ENCODE measurements at places on chromosomes 16 and 17.
A peak's percentile ranks its signal among the peaks of the same experiment; 100 is the strongest.

GRCh38 chr16:67996666-67997065 lies 2.6 kb downstream of the DPEP2 start:
- no peak for DNase-seq

GRCh38 chr17:72373910-72374741 lies 253.3 kb downstream of the SOX9 start:
- peak; percentile 33 for DNase-seq

- no peak for DNase-seq
These were observed 2.7 kb downstream of the WWOX start for GRCh38 chr16:78102122-78102660.

GRCh38 chr16:6643080-6643686 lies 689.5 kb upstream of the RBFOX1 start:
- DNase-seq = peak; percentile 57

DNA sequence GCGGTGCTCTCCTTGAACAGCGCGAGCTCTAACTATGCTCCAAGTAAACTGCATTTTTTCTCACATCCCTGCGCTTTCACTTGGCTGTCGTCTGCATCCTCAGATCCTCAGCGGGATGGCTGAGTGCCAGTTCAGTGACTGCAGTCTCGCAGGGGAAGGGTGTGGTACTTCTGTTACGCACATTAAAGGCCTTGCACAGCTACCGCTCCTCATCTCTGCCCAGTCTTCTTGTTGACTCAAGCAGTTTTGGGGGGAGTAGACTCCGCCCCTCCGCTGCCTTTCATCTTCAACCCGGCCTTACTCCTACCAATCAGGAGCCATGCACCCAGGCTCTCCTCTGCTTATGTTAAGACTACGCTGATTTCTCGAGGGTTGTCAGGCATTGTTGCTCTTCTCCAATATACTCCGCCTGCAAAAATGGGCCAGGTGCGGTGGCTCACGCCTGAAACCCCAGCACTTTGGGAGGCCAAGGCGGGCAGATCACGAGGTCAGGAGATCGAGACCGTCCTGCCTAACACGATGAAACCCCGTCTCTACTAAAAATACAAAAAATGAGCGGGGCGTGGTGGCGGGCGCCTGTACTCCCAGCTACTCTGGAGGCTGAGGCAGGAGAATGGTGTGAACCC lies 10.0 kb downstream of the ATP5PD start:
- DNase-seq = peak; percentile 85

DNA sequence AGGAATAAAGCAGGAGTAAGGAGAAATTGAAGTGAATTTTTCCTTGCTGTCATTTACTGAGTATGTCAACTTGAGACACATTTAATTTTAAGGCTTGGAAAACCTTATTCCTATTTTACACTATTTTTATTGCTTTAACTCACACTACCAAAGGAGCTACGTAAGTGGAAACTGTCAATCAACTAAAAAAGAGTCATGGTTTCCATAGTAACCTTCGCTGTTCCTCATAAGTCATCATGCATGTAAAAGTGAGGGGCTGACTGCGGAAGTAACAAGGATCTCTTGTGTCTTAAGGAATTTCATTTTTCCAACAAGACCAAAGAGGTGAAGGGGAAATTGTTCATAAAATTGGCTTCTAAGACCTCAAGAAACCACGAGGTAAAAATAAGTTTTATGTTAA lies 516.2 kb upstream of the CA10 start:
- no peak for DNase-seq

Measured in right hindlimb (tissue), 1 donor.